T-helper 1 cell (primary cell): ENCODE measurements at places on chromosomes 7 and 10.

GRCh38 chr7:46969303-46970130 lies 612.4 kb downstream of the TNS3 start:
- no peak for DNase-seq

GRCh38 chr7:1271656-1272055 lies 39.0 kb downstream of the UNCX start:
- no peak for DNase-seq

GRCh38 chr7:118080947-118081346 lies 103.0 kb upstream of the LSM8 start:
- no peak for DNase-seq

DNA sequence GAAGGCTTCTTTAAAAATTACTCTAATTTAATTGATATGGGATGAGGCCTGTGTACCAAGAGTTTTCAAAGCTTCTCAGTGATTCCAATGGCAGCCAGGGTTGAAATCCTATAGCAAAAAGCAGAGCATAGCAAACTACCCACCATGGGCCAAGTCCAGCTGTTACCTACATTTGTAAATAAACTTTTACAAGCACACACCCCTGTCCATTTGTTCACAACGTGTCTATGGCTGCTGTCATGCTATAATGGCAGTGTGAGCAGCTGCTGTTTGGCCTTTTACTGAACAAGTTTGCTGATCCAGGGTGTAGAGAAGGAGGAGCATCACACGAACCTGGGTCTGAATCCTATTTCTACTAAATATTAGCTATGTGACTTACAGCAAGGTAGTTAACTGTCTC lies 50.0 kb downstream of the NPY start:
- no peak for DNase-seq

DNA sequence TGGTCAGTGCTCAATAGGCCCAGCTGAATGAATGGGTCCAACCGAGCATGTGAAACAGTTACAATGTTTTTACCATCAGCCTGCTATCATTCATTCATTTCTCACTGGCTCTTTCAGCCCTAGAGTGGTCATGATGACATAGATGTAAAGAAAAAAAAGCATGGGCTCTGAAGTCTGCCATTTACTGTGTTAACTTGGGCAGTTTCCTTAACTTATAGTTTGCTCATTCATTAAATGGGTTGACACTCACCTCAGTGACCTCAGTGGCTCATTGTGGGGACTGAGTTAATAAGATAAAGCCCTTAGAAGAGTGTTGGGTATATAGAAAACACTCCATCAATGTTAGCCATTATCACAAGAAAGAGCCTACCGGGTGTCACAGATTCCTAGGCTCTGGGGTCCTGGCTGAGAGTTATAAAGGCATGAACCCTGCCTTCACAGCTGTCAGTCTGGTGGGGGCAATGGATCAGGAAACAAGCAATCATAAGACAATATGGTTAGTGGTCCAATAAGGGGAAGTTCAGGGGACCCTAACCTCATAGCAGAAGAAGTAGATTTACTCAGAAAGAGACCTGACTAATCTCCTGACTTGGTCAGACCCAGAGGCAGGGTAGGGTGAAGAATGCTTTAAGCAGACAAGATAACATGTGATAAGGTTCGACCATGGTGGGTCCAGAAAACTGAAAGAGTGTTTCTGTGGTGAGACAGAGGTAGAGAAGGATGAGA lies 29.7 kb upstream of the GPAM start:
- no peak for DNase-seq

DNA sequence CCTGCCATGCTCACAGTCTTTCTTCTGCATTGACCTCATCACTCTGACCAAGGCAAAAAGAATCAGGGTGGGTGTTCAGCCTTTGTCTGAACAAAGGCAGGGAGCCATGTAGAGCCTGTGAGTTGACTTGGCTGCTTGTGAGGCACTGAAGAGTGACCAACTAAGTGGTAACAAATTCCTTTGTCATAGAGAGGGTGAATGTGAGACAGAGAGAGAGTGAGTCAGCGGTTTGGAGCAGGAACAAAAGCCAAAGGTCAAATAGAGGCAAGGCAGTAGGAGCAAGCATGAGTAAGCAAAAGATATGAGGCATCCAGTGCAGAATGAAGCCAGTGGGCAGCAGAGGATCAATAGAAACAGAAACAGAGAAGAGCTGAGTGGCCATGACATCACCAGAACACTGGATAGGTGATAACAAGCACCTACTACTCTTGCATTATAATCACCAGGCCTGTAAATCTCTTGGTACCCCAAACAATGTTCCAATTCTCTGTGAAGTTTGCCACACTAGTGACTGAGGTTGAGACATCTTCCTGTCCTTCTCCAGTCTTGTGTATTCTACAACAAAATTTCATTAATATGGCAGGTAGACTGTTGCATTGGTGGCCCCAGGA lies 116.2 kb upstream of the LAMB4 start:
- DNase-seq, result no peak

GRCh38 chr7:43260980-43261878 lies 148.8 kb downstream of the HECW1 start:
- peak; percentile 64 for DNase-seq

DNA sequence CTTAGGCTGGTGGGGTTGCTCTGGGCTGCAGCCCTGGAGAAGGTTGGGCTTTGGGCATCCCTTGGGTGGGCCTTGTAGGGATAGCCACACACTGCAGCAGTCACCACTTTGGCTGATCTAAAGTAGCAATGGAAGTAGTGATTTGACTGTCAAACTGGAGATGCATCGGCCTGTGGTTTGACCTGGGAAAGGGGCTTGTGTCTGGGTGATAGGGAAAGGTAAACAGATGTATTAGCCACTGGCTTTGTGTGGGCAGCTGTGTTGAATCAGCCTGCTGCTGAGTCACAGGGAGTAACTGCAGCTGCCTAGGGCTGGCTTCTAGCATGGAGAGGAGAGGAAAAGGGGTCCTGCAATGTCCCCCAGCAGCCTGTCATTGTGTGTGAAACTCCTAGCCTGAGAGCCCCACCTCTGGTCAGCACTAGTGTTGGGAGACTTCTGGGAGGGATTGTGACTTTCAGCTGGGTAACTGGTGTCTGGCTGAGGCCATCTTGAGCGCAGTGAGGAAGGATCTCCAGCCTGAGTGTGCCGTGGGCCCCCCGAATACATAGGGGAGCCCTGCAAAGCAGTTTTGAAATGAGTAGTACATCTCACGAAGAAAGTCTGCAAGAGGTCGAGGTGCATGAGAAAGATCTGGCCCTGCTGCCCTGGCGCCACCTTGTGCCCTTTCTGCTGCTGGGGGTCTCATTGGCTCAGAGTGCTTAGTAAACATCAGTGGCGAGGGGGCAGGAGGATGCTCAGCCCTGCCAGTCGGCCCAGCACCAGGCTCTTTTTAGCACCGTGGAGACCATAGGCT lies 117.3 kb downstream of the FANK1 start:
- DNase-seq, result no peak

GRCh38 chr10:124022066-124022465 lies 71.3 kb downstream of the CHST15 start:
- DNase-seq, result no peak

GRCh38 chr10:5858811-5859210 lies 30.9 kb downstream of the ANKRD16 start:
- no peak for DNase-seq

GRCh38 chr10:58433066-58433465 lies 47.9 kb downstream of the TFAM start:
- DNase-seq, result no peak

DNA sequence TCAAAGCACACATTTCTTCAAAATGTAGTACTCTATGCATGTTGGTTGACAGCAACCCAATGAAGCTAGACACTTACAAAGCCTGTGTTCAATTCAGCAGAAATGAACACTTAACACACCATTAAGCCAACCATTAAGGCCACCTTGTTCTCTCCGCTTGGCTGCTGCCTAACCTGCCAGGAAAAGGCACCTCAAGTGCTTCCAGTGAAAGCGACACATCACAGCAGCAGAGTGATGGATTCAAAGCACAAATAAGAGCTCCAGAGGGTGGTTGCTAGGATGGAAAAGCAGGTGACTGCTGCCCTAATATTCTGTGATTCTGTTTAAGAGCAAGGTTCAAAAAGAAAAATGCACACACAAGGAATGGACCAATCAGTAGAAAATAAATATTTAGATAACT lies 81.5 kb upstream of the GNAI1 start:
- DNase-seq, result no peak

DNA sequence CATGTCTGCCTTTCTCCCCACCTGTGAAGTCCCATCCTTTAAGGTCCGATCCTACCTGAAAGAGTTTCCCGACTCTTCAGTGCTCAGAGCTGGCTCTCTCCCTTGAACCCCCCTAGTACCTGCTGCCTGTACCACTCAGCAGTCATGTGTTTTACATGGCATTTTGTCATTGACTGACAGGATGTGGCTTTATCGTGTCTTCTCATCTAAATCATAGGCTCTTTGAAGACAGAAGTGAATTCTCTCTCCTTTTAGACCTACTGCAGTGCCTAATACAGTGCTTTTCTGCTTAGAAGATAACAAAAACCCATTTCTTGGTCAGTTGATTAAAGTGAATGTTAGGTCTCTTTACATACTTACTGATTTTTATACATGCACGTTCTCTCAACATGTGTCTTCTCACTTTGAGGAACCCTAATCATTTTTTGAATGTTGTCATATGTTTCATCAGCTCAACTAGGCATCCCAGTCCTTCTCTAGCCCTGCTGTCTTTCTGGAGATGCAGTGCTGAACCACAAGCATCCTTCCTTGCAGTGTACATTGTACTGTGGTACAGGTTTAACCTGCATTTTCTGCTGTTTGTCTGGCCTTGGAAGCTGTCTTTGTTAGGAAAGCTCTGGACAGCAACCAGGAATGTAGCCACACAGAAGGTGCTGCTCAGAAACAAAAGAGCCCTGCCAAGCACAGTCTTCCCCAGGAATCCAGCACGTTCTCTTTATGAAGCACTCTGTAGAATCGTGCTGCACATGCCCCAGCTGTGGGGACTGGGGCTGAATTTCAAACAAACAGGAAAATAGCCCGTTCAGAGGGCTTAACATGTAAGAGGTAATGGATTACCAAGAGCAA lies 28.1 kb upstream of the LRRC4 start:
- DNase-seq, result peak; percentile 2

- DNase-seq, result peak; percentile 76
Measured at GRCh38 chr7:139358541-139359365, 941 bp upstream of the LUC7L2 start.

DNA sequence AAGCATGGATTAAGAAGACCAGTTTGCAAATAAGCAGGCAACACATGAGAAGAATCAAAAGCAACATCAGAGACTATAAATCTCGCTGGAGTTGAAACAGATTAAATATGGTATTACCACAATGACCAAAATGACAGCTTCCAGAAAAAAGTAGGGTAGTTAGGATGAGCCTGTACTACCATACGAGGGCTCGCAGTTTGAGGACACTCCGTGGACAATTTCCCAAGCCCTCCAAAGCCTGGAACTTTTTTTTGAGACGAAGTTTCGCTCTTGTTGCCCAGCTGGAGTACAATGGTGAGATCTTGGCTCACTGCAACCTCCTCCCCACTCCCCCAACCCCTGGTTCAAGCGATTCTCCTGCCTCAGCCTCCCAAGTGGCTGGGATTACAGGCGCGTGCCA lies 1.0 kb downstream of the LRRC17 start:
- DNase-seq, result no peak

GRCh38 chr7:90945104-90945787 lies 319.0 kb upstream of the FZD1 start:
- DNase-seq, result no peak

DNA sequence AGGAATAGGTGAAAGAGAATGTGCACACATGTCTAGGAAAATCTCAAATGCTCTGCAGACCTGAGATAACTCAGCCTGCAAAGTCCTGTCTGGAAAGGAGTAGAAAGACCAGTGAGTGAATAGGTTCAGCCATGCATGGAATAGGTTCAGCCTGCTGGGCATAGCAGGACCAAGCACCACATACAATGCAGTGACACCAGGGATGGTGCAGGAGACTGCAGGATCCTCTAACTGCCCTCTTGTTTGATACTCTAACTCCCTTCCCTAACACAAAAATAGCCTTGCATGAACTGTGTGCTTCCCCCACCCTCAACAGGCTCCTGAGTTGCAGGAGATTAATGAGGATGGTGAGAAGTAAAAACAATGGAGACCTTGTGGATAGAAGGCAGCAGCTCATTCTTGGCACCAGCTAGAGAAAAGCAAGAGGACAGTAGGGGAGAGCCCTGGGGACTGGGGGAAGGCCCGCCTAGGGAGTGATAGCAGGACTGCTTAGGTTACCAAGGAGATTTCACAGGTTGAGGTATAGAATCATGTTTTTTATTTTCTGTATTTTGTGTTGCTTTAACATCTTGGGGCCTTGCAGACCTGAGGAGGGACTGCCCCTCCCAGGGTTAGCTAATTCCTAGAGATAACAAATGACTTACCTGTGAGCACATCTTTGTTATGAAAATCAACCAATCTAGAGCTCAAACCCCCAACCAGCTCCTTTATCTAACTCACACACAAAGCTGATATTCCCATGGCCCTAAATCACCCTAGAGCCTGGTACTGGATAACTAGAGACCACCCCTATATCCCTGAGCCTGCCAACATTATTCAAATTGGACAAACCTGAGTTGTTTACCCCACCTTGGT lies 187.8 kb downstream of the PLPP4 start:
- DNase-seq, result no peak

DNA sequence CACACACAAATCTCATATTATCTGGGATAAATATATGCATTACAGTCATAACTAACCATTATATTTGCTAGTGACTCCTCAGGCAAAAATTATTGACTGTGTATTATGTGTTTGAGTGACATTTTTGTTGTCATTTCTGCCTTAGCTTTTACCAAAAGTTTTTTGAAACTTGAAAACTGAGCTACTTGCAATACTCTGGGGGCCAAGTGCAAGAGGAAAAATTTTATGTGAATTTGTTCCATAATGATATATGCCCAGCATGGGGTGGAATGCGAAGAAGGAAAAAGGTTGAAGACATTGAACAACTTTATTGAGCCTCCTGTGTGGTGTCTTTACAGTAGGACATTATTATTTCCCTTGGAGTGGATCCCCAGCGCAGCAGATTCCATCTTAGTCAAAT lies 176.8 kb upstream of the FERD3L start:
- DNase-seq, result no peak

- DNase-seq, result no peak
Measured at GRCh38 chr10:103125323-103126267, 67.5 kb downstream of the NT5C2 start.

DNA sequence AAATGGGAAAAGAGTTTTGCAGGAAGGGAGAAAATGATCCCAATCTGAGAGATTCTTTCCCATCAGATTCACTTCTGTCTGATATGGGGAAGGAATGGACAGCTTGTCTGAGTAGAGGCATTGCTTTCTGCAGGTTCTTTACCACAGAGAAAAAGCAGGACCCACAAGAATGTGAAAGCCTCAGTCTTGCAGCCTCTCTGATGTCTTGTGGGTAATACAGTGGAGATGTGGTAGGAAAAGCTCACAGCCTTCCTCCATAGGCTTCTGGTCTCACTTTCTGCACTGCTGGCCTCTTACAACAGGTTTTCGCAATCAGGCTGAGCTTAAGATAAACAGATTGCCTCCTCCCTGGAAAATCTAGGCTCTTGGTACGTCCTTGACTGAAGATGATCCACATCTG lies 551 bp downstream of the IFIT1 start:
- no peak for DNase-seq

- no peak for DNase-seq
Measured at GRCh38 chr10:128116851-128117615, 9.2 kb downstream of the MKI67 start.

GRCh38 chr7:1666317-1666822 lies 3.7 kb upstream of the ELFN1 start:
- no peak for DNase-seq
